ENCODE measurements at places on chromosomes 1 and 21. TPM values are rescaled to one million over a fixed set of nuclear protein-coding genes. Genes with fewer than 3 reads are reported as not detected.

Gene TCHH
- 0.09 TPM for total RNA-seq

- no peak overlapping the region for H3K27ac ChIP-seq
- no peaks in the 10 kb centered on the region for H3K4me1 ChIP-seq
- DNase-seq: no peak
- H3K4me3 ChIP-seq: no peak overlapping the region
- H3K27me3 ChIP-seq: no peaks in the 10 kb centered on the region
Observed at GRCh38 chr1:5478156-5478695, 514.0 kb downstream of the NPHP4 start.

DNA sequence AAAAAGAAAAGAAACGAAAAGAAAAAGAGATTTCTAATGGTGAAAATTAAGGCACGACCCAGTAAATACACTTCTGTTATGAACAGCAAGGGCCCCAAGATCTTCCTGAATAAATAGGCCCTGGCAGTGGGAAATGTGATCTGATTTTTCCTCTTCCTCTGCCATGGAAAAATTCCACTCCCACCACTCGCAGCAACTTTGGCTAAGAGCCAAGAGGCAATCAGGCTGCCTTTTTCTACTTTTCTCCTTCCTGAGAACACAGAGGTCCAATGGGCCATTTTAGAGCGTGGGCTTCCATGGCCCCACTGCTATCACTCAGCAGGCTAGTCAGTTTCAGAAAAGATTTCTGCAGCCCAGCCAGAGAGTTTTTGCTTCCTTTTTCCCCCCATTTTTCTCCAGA, 33.7 kb upstream of the AK4 start:
- H3K4me1 ChIP-seq: no peaks in the 10 kb centered on the region
- no peak for DNase-seq
- no peaks in the 10 kb centered on the region for H3K36me3 ChIP-seq
- H3K4me3 ChIP-seq: no peak overlapping the region
- H3K27me3 ChIP-seq: no peaks in the 10 kb centered on the region
- H3K27ac ChIP-seq: peak overlapping the region; percentile 59

- no peak overlapping the region for H3K27ac ChIP-seq
- DNase-seq: peak; percentile 56
- H3K4me3 ChIP-seq: peak overlapping the region; percentile 84
- H3K4me1 ChIP-seq: no peaks in the 10 kb centered on the region
Observed at GRCh38 chr1:202143768-202144401, 652 bp downstream of the ARL8A start.

DNA sequence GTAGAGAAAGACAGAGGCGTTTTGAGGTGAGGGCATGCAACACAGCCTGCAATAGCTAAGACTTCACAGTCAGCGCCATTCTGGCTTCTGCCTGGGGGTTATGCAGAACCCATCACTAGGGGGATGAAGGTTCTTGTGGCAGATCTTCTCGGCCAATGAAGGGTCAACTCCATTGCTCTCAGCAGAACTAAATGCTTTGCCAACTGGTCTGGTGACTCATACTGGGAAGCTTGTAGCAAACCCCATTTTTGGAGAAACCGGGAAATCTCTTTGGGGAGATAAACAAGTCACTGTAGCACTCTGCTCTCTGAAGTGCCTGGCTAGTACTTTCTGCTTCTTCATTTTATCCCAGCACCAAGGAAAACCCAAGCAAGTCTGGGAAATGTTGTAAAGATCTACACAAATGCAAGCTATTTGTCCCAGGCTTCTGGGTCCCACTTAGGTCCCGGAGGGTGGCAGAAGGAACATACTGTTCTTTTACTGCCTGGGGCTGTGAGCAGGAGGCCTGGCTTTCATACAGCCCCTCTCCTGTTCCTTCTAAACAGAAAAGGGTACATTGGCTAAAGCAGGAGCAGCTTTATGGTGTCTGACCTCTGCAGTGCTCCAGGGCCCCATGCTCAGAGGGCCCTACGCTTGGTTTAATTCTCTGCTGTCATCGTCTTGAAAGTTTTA, 28.8 kb downstream of the SHISA4 start:
- H3K4me3 ChIP-seq: no peak overlapping the region
- DNase-seq: no peak
- H3K27me3 ChIP-seq: no peaks in the 10 kb centered on the region
- no peak overlapping the region for H3K27ac ChIP-seq
- H3K36me3 ChIP-seq: no peaks in the 10 kb centered on the region

Gene BRDT
- total RNA-seq: 3.4 TPM

Gene NPHS2
- not detected for total RNA-seq

GRCh38 chr1:96416111-96416595, 305.4 kb upstream of the PTBP2 start:
- H3K4me3 ChIP-seq: no peak overlapping the region
- H3K36me3 ChIP-seq: no peaks in the 10 kb centered on the region
- no peak overlapping the region for H3K27ac ChIP-seq
- no peak for DNase-seq
- no peaks in the 10 kb centered on the region for H3K4me1 ChIP-seq

Gene ERICH3
- total RNA-seq: not detected

- H3K27ac ChIP-seq: no peak overlapping the region
- H3K4me1 ChIP-seq: peaks cover 9% of the 10 kb centered on the region
- no peaks in the 10 kb centered on the region for H3K27me3 ChIP-seq
- no peak overlapping the region for H3K4me3 ChIP-seq
- no peaks in the 10 kb centered on the region for H3K36me3 ChIP-seq
Observed at GRCh38 chr21:46049890-46050667, 47.8 kb upstream of the COL6A2 start.

GRCh38 chr1:34460193-34460592, 283.5 kb downstream of the C1orf94 start:
- no peaks in the 10 kb centered on the region for H3K36me3 ChIP-seq
- no peak overlapping the region for H3K4me3 ChIP-seq
- no peaks in the 10 kb centered on the region for H3K4me1 ChIP-seq
- peaks cover 10% of the 10 kb centered on the region for H3K27me3 ChIP-seq
- DNase-seq: peak; percentile 86
- no peak overlapping the region for H3K27ac ChIP-seq

DNA sequence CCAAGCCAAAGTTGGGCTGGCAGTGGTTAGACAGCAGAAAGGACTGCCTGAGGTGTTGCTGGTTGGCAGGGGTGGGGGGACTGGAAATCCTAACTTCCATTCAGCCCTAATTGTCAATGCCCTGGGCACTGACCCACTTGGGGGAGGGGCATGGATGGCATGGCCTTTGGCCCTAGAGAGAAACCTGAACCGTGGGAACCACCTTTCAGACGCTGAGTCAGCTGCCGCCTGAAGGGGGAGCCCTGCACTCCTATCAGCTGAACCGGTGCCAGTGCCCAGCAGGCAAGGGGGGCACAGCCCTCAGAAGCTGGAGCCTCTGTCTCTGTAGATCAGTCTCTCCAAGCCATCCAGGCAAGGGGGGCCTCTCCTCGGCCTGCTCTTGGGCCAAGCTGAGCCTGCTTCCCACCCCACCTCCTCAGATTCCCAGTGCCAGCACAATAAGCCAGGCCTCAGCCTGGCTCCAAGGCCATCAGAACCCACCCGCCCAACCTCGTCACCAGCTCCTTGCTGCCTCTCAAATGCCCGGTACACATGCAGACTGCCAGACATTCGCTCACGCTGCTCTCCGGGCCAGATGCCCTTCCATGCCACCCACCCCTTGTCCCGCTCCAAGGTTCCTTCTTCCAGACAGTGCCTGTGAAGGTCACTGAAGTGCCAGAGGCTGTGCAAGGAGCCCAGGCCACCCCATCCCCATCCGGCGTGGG, 11.6 kb downstream of the TINAGL1 start:
- peak; percentile 95 for DNase-seq
- H3K27me3 ChIP-seq: peaks cover 16% of the 10 kb centered on the region

- no peak overlapping the region for H3K27ac ChIP-seq
- H3K27me3 ChIP-seq: no peaks in the 10 kb centered on the region
- H3K4me1 ChIP-seq: no peaks in the 10 kb centered on the region
Observed at GRCh38 chr1:204053893-204054292, 19.0 kb upstream of the SOX13 start.

GRCh38 chr1:205535866-205536758, 31.6 kb downstream of the CDK18 start:
- no peak overlapping the region for H3K27ac ChIP-seq
- no peaks in the 10 kb centered on the region for H3K4me1 ChIP-seq
- DNase-seq: peak; percentile 40
- peaks cover 12% of the 10 kb centered on the region for H3K27me3 ChIP-seq
- H3K4me3 ChIP-seq: no peak overlapping the region

Gene ESPN
- 4.0 TPM for total RNA-seq

Gene SPRR2F
- total RNA-seq: not detected

GRCh38 chr1:118984722-118985639, 3.2 kb downstream of the TBX15 start:
- peaks cover 8% of the 10 kb centered on the region for H3K4me1 ChIP-seq
- peak; percentile 67 for DNase-seq
- H3K27me3 ChIP-seq: peaks cover 100% of the 10 kb centered on the region

Gene TSPAN1
- total RNA-seq: not detected

DNA sequence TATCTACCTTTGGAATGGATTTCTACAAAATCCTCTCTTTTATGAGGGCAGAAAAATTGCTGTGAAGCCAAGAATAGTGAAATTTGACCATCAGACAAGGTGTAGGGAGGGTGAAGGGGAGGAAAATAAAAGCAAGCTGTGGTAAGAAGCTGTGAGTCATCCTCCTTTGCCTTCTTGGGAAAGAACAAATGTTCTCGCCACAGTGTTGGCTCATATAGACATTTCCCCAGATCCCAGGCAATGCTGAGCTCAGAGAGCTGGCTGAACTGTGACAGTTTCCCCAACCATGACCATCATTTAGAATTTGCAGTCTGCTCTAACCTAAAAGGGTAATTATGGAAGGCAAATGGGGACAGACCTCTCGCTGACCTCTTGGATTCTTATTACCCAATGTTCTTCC, 235.4 kb downstream of the PBX1 start:
- H3K27ac ChIP-seq: no peak overlapping the region
- peaks cover 8% of the 10 kb centered on the region for H3K4me1 ChIP-seq
- DNase-seq: no peak
- no peaks in the 10 kb centered on the region for H3K36me3 ChIP-seq
- no peak overlapping the region for H3K4me3 ChIP-seq

Gene PARK7
- total RNA-seq: 357 TPM

- H3K27me3 ChIP-seq: no peaks in the 10 kb centered on the region
- no peaks in the 10 kb centered on the region for H3K36me3 ChIP-seq
- no peak overlapping the region for H3K27ac ChIP-seq
- no peak overlapping the region for H3K4me3 ChIP-seq
Observed at GRCh38 chr1:36847186-36847585, 187.1 kb downstream of the GRIK3 start.

GRCh38 chr1:189752461-189752995, 725.1 kb downstream of the BRINP3 start:
- H3K4me3 ChIP-seq: peak overlapping the region; percentile 9
- no peaks in the 10 kb centered on the region for H3K27me3 ChIP-seq
- no peak for DNase-seq
- H3K36me3 ChIP-seq: no peaks in the 10 kb centered on the region

DNA sequence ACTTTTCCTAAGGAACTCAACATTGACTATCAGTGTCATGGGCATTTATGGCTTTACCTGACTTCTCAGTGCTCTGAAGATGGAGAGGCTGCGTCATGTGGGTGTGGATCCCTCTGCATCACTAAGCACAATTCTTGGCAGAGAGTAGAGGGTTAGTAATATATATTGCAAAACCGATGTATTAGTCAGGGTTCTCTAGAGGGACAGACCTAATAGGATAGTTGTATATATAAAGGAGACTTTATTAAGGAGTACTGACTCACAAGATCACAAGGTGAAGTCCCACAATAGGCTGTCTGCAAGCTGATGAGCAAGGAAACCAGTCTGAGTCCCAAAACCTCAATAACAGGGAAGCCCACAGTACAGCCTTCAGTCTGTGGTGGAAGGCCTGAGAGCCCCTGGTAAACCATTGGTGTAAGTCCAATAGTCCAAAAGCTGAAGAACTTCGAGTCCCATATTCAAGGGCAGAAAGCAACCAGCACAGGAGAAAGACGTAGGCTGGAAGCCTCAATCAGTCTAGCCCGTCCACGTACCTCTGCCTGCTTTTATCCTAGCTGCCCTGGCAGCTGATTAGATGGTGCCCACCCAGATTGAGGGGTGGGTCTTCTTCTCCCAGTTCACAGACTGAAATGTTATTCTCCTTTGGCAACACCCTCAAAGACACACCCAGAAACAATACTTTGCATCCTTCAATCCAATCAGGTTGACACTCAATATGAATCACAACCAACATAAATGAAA, 159.7 kb upstream of the NRIP1 start:
- H3K27me3 ChIP-seq: no peaks in the 10 kb centered on the region
- H3K4me3 ChIP-seq: no peak overlapping the region
- no peak for DNase-seq
- H3K36me3 ChIP-seq: no peaks in the 10 kb centered on the region

Gene FAM78B
- total RNA-seq: 2.4 TPM

Gene TLR5
- total RNA-seq: 0.13 TPM

DNA sequence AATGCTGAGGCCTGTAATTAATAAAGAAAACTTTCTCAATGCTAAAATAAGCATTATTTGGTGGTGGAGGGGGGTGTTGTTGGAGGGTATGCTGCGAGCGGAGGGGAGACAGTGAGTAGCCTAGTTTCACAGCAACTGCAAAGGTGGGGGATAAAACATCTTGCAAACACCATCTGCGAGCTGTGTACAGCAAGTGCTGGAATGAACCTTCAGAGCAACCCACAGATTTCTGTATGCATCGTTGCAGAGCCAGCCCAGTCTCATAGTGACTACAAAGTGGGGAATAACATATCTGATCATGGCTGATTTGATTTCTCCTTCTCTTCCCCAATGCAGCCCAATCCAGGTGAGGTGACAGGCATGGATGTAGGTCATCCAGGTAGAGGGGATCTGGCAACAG, 80.7 kb upstream of the COG2 start:
- H3K4me3 ChIP-seq: no peak overlapping the region
- no peak overlapping the region for H3K27ac ChIP-seq
- H3K4me1 ChIP-seq: no peaks in the 10 kb centered on the region
- no peaks in the 10 kb centered on the region for H3K36me3 ChIP-seq
- no peaks in the 10 kb centered on the region for H3K27me3 ChIP-seq
- DNase-seq: no peak

Gene CR1L
- not detected for total RNA-seq

- H3K4me1 ChIP-seq: no peaks in the 10 kb centered on the region
- DNase-seq: no peak
- H3K36me3 ChIP-seq: no peaks in the 10 kb centered on the region
- H3K27me3 ChIP-seq: no peaks in the 10 kb centered on the region
- H3K27ac ChIP-seq: no peak overlapping the region
Observed at GRCh38 chr21:36564647-36565046, 84.7 kb upstream of the CLDN14 start.

- H3K27me3 ChIP-seq: no peaks in the 10 kb centered on the region
- no peak for DNase-seq
- H3K4me3 ChIP-seq: no peak overlapping the region
- H3K4me1 ChIP-seq: peaks cover 7% of the 10 kb centered on the region
Observed at GRCh38 chr1:168920456-168921094, 185.9 kb upstream of the ATP1B1 start.

DNA sequence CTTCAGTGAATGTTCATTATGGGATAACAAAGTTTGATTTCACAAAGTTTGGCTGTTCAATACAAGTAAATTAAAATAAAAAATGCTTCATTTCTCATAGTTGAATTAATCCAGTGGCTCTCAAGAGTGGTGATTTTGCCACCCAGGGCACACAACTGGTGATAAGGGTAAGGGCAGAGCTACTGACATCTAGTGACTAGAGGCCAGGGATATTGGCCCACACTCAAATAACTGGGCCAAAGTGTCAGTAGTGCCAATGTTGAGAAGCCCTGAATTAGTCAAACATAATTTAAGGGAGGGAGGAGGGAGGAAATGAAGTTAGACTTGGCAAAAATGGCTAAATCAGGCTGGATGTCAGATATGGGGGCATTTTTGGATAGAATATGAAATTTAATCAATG, 880.5 kb upstream of the ADGRL4 start:
- H3K4me3 ChIP-seq: no peak overlapping the region
- no peaks in the 10 kb centered on the region for H3K4me1 ChIP-seq
- no peaks in the 10 kb centered on the region for H3K27me3 ChIP-seq
- no peak for DNase-seq

Measured in endodermal cell (in vitro differentiated cells).